Right hindlimb (tissue), 1 donor: ENCODE measurements at places on chromosomes 7 and 10.

DNA sequence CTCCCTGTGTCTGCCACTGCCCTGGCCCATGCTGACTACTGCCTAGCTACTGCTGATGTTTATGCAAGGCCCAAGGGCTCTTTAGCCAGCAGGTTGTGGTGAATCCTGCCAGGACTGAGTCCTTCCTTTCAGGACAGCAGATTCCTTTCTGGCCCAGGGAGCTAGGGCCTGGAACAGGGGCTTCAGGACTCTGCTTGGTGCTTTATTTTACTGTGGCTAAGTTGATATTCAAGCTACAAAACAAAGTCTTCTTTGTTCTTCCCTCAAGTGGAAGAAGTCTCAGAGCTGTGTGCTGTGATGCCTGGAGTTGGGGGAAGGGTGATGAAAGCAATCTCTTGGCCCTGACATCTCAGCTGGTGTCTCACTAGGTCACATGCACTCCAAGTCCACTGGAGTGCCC, 66.2 kb upstream of the NME8 start:
- DNase-seq, result no peak

GRCh38 chr7:39085590-39086049, 107.9 kb downstream of the POU6F2 start:
- peak; percentile 34 for DNase-seq

DNA sequence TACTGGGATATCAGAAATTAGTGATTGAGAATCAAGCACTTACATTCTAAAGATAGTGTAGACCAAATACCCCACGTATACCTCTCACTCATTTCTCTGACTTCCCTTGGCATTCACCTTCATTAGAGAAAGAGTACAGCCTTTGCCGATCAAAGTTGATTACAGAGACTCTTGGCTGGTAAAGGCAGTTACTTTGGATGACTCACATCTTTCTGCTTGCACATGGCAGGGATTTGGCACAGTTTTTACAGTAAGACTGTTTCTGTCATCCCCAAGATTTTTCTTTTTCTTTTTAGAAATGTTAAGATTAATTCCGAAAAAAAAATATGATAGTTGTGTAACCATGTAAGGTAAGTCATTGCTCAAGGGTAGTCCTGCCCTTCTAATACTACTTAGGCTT, 143.0 kb downstream of the TSPAN12 start:
- DNase-seq, result no peak

DNA sequence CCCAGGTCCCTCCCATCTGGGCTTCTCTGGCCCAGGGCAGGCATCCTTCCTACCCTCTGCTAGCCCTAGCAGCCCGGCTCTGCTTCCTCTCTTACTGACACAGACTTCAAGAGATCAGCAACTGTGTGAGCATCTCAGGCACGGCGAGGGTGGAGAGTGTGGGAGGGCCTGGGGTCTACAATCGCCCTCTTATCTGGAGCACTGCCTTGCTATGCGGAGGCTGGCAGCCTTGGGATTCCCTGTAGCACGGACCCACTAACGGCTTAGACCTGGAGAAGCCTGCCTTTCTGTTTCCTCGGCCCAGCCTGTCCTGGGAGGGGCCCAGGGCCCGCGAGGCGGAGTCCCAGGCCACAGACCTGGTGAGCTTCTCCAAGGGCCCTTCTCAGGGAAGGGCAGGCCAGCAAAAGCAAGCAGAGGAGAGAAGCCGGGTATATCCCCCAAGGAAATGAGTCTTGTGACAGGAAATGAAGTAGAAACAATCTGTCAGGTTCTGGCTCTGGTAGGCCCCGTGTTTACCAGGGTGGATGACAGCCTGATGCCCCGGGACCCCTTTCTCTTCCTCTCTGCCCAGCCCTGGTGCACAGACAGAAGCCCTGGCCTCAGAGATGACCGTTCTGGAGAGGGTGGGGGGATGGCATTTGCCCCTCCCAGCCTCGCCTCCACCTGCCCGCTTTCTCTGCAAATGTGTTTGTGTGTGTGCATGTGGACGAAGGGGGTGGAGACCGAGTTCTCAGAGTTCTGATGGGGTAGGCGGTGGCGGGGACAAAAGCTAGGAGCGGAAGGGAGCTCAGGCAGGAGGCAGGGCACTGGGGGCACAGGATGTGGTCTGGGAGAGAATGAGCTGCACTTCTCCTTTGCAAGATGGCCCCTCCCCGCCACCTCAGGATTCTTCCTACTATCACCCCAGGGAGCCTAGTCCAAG, 2.5 kb downstream of the LRCH4 start:
- DNase-seq, result no peak

GRCh38 chr10:51683031-51683691, 16.2 kb downstream of the CSTF2T start:
- no peak for DNase-seq

DNA sequence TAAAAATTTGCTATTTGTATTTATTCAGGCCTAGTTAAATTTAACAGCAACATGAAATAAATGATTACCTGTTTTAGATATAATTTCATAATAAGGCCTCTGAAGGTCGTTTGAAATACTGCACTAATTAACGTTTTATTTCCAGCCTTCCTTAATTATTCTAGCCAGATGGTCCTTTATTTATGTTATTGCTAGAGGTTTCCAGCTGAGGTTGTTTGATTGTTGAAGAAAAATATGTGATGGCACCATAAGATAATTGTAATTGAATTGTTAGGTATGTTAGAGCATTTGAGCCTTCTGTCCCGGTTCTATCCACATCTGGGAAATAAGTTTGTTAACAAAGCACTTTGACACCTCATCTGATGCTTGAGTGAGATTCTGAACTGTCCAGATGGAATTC, 556.1 kb downstream of the ATRNL1 start:
- DNase-seq, result no peak

GRCh38 chr7:20412032-20412431, 81.3 kb downstream of the ITGB8 start:
- DNase-seq, result no peak

- DNase-seq, result no peak
Measured at GRCh38 chr7:134535272-134535918, 8.0 kb downstream of the AKR1B10 start.

DNA sequence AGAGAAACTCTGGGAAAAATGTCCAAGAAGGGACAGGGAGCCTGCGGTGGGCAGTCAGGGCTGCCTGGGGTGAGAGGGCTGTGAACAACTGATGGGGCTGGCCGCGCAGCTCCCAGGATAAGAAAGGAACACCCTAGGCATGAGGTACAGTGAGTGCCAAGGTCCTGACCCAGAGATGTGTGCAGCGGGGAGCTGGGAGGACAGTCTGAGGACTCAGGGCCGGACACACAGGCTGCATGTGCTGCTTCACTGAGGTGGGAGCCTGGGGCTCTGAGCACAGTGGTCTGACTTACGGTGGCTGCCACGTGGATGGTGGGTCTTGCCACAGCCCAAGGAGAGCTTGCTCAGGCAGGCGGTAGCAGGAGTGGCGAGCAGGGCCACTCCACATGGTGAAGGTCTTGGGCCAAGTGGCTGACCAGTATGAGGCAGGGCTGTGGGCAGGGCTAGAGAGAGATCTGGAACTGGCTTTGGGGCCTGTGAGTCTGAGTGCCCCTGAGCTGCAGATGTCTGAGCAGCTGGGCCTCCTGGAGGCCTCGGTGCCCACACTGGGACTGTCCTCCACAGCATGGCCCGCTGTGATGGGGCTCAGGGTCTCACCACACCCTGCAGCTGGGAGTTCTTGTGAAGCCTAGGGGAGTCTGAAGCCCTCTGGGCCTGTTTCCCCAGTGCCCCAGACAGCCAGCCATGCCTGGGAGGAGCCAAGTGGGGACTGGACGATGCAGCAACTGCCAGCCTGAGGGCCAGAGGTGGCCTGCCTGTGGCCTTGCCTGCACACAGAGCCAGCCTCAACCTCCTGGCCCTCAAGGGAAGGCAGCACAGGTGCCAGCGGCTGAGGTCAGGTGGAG, 60.3 kb downstream of the RASGEF1A start:
- DNase-seq, result peak; percentile 11

GRCh38 chr7:129423700-129424410, 10.4 kb upstream of the STRIP2 start:
- DNase-seq, result no peak

DNA sequence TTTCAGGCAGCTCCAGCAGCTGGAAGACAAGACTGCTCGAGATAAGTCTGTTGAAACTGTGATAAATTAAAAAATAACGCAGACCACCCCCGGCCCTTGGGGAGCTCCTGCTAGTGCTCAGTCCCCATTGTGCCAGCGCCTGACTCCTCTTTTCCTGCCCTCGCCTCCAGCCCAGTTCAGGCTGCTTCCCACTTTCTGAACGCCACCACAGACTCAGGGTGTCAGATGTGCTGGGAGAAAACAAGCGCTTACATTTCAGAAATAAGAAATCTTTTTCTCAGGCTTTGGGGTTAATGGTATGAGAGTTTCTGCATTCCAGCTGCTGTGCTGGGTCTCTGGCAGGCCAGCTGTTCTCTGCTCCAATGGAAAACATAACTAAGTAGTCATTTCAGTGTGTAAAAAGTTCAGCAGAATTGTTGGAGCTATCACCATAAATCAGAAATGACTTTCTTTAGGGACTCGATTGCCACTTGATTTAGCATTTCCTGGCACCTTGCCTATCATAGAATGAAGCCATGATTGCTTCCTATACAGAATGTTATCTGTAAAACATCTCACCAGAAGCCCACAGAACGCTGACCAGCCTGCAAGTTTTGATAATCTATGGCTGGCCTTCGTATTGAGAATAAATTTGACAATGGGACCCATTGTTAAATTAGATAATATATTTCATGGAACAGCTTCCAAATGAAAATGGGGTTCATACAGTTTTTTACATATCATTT, 257.0 kb upstream of the ZNF32 start:
- DNase-seq, result peak; percentile 80

DNA sequence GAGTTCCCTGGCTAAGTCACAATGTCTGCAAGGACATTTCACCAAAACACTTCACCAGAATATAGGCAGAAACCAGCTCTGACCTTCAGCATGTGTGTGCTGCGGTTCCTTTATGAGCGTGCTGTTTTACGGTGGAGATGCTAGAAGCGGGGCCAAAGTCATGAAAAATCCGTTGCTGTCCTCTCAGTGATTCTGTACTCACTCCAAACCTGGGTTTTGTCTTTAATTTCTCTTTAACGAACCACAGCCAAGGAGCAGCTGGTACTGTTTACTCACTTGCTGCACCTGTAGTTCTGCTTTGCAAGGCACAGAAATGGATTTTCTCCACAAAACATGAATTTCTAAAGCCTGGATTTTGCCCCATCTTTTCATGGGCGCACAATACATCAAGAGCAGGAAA, 639.9 kb downstream of the PHTF2 start:
- no peak for DNase-seq

DNA sequence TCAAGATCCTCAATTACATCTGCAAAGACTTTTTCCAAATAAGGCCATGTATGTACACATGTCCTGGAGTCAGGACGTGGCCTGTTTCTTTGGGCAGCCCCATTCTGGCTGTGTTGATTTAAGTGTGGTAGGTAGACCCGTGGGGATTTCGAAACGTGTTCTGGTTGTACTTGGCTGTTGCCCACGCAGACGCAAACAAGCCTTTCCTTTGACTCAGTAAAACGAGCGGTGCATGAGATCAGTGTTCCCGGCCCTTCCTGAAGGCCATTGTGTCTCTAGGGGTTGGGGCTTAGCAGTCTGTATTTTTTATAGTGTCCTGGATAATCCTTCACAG, 64.8 kb upstream of the DNAJB6 start:
- peak; percentile 74 for DNase-seq

- no peak for DNase-seq
Measured at GRCh38 chr7:139721821-139722220, 56.0 kb downstream of the HIPK2 start.

DNA sequence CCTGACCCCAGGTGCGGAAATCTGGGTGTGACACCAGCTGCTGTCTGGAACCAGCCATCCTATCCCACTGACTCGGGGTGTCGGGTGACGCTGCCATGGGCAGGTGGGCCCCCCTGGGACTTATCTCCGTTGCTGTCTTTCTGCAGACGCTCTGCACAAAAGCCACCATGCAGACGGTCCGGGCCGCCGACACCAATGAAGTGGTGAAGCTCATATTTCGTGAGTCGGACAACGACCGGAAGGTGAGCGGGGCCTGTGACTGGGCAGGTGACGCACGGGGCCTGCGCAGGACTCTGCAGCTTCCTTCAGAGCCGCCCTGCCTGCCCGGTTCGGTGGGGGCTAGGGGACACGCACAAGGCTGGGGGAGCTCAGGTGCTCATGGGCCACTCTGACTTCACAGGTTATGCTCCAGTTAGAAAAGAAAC, 36.6 kb downstream of the NKX6-2 start:
- no peak for DNase-seq

DNA sequence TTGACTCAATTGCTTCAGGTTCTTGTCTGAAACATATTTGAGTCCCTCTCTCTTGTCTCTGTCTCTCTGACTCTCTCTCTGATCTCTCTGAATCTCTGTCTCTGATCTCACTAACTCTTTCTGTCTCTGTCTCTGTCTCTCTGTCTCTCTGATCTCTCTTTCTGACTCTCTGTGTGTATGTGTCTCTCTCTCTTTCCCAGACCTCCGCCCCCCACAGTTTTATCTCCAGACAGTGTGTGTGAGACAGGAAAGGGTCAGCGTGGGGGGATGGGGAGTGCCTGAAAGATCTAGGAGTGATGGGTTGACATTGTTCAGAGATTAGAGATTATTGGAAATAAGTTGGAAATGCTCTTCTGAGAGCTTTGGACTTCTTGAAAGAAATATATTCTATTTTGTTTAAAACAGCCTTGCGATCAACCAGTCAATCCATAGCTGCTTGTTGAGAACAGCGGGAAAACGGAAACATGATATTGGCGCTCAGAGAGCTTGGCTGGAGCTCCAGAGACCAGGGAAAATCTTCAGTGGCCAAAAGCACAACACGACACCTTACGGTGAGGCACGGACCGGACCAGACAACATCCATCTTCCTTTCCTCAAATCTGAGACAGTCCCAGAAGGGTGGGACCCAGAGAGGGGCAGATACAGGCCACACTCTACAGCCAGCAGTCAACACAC, 35.5 kb downstream of the CALML3 start:
- no peak for DNase-seq

GRCh38 chr7:94666879-94667587, 11.1 kb upstream of the SGCE start:
- no peak for DNase-seq

GRCh38 chr7:25329815-25330214, 101.5 kb upstream of the NPVF start:
- DNase-seq, result no peak

DNA sequence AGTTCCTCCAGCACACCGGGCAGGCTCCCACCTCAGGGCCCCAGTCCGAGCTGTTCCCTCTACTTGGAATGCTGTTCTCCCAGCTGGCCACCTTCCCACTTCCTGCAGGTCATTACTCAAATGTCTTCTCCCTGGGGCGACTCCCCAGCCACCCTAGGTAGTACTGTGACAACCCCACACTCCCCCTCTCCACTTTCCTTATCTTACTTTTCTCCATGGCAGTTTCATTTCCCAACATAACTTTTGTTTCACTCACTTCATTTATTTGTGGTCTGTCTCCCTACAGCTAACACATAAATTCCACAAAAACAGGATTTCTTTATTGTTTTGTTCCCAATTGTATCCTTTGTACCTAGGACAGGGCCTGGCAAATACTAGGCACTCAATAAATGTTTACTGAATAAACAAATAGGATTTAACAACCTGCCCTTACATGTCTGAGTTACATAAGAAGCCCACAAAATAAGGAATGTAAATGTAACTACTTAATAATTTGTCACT, 76.5 kb downstream of the JAZF1 start:
- DNase-seq, result no peak

GRCh38 chr7:19118636-19119371, 1.4 kb upstream of the TWIST1 start:
- peak; percentile 37 for DNase-seq

- DNase-seq, result no peak
Measured at GRCh38 chr10:62386356-62387320, 12.5 kb downstream of the ZNF365 start.
